ENCODE measurements at places on chromosomes 11 and 22. TPM values are rescaled to one million over a fixed set of nuclear protein-coding genes. Genes with fewer than 3 reads are reported as not detected.

- no peak for DNase-seq
Measured at GRCh38 chr22:46017166-46017565, 40.2 kb upstream of the WNT7B start.

APOL5 gene
- total RNA-seq, result not detected

- DNase-seq, result peak; percentile 71
Measured at GRCh38 chr11:119432484-119433357, 9.7 kb upstream of the THY1 start.

GDPD4 gene
- total RNA-seq, result not detected

GRCh38 chr11:32430568-32431381, 4.6 kb downstream of the WT1 start:
- no peak for DNase-seq

DNA sequence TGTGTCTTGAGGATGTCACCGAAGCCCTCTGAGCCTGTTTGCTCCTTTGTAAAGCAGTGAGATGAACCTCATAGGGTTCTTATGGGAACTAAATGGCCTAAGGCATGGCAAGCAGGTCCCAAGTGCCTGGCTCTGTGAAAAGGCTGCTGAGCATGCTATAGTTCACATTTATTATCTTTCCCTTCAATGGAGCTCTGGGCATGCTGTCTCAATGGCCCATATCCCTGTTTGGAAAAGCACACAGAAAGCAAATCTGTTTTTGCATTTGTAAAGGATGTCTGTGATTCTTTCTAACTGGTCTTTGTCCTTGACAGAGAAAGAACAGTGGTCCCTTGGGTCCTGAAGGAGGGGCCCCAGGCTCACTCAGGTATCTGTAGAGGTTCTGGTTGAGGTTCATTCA, 26.4 kb downstream of the RTCB start:
- no peak for DNase-seq

DNA sequence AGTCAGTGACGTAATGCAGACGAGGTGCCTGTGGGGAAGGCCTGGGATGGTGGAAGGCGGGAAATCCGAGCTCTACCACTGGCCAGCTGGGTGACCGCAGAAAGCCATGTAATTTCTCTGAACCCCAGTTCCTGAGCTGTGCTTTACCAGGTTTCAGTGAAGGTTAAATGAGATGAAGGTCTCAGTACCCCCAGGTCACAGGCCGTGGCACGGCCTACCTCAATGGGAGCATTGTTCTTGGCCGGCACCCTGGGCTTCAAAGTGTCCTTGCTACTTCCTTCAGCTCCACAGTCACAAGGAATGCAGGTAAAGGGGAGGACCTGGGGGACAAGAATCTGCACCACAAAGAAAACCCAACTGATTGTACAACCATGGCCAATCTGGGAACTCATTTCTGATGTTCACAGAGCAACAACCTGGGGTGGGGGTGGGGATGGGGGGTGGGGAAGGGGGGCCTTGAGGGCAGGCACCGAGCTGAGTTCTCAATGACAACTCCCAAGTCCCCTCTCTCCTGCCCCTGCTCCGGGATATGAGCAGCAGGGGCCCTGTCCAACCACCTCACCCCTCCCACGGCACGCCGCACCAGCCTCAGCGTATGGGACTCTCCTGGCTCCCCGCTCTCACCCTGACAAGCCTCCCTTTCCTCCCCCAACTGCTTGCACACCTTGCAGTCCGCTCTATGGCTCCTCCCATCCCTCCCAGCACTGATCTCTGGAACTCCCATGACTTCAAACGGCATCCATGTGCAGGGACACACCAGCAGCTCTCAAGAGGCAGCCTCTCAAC, 59.1 kb upstream of the ARFGAP3 start:
- no peak for DNase-seq

DNA sequence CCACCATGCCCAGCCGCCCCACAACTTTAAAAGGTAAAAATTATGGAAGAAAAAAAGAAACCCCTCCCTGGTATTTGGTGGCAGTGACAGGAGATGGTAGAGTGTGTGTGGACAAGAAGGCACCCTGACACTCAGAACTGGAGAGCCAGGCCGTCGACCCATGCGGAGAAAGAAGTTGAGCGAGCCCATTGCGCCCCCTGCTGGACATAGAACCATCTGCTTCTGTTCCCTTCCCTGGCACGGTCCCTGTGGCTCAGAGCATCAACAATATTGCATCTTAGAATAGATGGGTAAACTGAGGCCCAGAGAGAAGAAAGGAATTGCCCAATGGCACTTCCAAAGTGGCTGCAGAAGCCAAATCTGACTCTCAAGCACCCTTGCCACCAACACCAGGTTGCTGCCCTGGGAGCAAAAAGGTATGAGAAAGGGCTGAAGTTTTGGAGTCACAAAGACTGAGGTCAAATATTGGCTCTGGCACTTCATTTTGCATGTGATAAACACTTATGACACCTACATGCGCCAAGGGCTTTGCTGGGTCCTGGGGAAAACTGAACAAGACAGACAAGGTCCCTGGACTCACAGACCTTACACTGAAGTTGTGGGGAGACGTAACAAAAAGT, 8.6 kb downstream of the MRPL11 start:
- peak; percentile 66 for DNase-seq

DNA sequence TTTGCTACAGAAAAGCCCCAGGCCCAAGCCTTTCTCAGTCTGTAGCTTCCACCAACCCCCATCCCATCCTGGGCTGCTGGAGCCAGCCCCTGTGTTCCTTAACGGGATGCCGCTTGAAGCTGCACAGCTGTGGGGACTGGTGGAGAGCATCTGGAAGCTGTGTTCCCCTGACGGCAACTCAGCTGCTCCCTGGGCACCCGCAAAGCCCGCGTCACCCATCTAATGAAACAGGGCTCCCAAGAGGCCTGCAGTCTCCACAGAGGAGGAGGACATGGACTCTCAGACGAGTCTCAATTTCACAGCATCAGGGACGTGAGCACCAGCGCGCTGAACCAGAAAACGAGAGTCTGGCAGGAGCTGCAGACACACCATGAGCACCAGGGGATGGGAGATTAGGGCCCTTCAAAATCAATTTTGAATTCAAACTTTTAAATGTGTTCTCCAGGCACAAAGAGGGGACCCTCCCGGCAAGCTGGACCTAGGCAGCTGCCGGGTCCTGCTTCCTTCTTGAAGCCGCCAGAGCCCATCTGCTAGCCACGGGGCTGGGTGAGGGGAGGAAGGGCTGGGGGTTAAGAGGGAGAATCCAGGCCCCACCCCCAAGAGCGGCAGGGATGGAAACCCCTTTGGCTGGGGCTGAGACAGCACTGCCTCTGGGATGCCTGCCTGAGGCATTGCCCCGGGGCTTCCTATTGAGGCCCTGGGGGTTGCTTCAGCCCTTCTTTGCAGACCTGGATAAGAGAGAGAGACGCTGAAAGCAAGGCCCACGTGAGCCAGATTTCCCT, 21.0 kb downstream of the LMO1 start:
- DNase-seq, result no peak

DNA sequence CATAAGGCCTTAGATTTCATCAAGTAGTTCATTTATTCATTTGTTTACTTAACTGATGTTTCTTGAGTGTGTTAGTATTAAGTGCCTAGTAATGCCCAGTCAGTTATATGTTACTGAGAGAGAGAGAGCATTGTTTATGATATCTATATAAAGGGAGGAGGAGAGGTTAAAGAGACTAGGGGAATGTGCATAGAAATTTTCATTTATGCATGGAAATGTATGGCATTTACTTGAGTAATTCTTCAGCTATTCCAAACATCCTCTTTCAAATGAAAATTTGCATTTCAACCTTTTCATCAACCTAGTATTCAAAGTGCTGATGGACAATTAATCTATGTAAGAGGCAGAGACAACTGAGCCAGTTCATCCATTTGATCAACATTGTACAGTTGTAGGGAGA, 199.7 kb downstream of the NELL1 start:
- no peak for DNase-seq

DNA sequence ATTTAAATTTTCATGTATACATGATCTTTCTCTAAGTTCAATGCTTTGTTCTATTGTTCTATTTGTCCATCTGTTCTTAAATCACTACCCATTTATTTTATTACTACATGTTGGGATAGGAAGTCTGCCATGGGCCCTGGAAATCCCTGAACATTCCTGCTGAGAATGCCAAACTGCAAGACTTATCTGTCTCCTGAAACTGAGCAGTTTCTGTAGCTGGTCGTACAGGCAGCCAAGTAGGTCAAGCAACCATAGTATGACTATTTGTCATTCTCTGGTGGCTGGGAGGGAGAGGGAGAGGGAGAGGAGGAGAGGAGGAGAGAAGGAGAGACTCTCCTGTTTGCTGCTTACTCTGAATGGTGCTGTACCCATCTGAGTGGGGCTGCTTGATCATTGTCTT, 82.8 kb upstream of the SNX19 start:
- no peak for DNase-seq

OR4A16 gene
- not detected for total RNA-seq

ESAM gene
- 0.10 TPM for total RNA-seq

C11orf54 gene
- 18.6 TPM for total RNA-seq

GRCh38 chr11:17780668-17781067, 46.1 kb downstream of the KCNC1 start:
- no peak for DNase-seq

DNA sequence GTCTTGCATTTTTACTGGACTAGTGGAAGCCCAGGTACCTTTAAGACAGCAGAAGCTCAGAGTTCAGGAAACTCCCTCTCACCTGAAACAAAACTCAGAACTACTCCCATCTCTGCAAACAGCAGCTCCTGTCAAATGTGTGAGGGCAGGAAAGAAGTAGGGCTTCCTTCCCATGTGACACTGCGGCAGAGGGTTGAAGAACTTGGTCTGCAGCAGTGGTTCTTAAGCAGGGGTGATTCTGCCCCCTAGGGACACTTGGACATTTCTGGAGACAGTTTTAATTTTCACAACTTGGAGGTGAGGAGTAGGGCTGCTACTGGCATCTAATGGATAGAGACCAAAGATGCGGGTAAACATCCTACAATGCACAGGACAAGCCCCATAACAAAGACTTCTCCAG, 63.4 kb downstream of the RCN1 start:
- DNase-seq, result peak; percentile 21

GSTT2B gene
- total RNA-seq, result 7.5 TPM

DNA sequence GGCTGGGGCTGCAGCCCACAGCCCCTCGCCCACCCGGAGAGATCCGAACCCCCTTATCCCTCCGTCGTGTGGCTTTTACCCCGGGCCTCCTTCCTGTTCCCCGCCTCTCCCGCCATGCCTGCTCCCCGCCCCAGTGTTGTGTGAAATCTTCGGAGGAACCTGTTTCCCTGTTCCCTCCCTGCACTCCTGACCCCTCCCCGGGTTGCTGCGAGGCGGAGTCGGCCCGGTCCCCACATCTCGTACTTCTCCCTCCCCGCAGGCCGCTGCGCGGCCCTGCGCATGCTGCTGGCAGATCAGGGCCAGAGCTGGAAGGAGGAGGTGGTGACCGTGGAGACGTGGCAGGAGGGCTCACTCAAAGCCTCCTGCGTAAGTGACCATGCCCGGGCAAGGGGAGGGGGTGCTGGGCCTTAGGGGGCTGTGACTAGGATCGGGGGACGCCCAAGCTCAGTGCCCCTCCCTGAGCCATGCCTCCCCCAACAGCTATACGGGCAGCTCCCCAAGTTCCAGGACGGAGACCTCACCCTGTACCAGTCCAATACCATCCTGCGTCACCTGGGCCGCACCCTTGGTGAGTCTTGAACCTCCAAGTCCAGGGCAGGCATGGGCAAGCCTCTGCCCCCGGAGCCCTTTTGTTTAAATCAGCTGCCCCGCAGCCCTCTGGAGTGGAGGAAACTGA, 731 bp downstream of the GSTP1 start:
- peak; percentile 28 for DNase-seq

DNA sequence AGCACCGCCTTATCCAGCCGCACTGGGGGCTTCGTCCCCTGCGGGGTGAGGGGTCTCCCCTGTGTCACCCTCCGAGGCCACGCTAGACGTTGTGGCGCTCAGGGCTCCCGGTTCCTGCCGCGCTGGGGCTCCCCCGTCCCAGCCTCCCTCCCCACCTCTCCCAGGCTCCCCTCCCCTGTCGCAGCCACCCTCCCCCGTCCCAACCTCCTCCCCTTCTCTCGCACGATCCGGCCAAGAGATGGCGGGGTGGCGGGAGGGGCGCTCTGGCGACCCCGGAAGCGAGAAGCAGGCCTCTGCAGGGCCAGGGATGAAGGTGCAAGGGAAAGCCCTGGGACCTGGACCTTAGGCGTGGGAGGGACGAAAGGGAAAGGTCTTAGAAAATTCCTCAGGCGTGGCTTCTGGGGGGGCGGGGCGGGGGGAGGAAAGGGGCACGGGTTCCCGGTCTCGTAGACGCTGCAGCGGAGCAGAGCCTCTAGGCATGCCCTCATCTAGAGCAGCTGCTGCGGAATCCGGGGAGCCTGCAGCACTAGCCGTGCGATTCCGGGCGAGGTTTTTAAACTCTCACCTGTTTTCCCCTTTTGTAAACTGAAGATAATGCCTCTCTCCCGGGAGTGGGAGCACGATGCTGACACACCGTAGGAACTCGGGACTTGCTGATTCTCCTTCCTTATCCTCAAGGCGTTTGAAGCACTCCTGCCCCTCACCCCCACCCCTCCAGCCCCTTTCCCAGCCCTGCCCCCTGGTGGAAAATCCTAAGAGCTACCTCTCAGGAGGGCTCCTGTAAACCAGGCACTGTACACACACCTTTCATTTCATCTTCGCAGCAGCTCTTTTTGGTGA, 14.4 kb downstream of the KCNJ5 start:
- DNase-seq, result peak; percentile 45

DNA sequence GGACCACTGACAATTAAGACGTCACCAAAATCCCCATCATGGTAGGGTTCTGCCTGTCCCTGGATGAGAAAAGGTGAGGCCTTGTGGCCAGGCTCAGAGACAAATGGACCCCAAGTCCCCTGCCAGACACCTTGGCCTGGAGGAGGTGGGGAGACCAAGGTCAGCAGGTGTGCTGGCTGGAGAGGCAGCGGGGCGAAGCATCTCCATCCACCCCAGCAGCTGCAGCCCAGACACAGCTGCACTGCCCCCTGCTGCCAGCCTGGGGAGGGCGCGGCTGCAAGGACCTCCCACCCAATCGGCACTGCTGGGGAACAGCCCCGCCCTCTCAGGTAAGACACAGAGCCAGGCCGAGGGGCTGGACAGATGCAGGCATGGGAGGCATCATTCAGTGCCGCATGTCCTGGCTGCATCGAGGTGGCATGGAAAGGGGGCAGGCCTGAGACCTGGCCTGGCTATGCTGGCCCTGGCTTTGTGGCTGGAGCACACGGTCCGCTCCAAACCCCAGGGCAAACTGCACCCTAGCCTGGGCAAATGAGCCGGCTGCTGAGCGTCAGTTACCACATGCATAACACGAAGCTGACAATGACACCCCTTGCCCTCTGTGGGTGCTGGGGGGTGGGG, 12.2 kb upstream of the MFNG start:
- peak; percentile 25 for DNase-seq

GRCh38 chr11:121664144-121664543, 211.4 kb upstream of the SORL1-AS1 start:
- DNase-seq, result no peak

NAALAD2 gene
- not detected for total RNA-seq

DNA sequence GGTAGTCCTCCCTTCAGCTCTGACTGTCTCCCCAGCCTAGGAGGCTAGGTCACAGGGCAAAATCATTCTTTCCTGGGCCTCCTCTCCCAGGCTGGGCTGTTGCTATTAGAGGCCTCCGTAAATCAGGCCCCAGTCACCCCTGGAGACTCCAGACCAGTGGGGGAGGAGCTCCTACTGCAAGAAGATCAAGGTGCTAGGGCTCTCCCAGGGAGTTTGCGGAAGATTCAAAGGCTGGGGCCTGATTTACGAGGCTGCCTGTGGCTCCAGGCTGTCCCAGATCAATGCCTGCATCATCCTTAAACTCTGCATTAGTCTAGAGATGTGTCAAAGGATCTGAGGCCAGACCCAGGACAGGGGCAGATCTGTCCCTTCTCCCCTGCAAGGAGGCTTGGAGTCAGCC, 346.2 kb downstream of the TENM4 start:
- DNase-seq, result no peak

- DNase-seq, result no peak
Measured at GRCh38 chr11:101723371-101723770, 139.6 kb upstream of the TRPC6 start.

MTMR2 gene
- 21.8 TPM for total RNA-seq

CEND1 gene
- not detected for total RNA-seq

KRTAP5-2 gene
- not detected for total RNA-seq
